ENCODE measurements at places on chromosomes 7 and 10.

DNA sequence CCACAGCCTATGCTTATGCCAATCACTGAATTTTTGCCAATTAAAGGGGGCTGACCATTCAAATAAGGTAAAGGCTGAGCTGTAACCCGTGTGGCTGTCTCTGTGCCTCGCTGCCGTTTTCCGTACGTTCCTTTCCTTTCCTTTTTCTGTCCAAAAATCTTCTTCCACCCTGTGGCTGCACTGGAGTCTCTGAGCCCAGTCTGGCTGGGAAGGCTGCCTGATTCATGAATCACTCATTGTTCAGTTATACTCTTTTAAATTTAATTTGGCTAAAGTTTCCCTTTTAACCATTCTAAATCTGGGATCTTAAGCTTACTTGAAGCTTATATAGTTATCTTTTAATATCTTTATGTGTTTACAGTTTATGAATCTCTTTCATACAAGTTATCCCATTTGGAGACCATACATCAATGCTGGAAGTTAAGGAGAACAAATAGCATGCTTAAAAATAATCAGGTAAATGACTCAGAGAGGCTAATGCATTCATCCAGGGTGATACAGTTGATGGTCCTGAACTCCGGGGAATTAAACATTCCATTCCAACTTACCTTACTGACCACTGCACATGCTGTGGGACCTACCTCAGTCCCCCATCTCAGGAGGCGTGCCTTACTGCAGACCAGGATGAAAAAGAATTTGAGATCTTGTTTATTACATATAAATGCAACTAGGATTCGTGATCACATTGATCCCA lies 385.3 kb upstream of the ADARB2 start:
- no peak for DNase-seq

- no peak for DNase-seq
Measured at GRCh38 chr7:34756691-34757090, 98.7 kb downstream of the NPSR1 start.

GRCh38 chr10:28503114-28503513 lies 29.8 kb upstream of the WAC start:
- no peak for DNase-seq

DNA sequence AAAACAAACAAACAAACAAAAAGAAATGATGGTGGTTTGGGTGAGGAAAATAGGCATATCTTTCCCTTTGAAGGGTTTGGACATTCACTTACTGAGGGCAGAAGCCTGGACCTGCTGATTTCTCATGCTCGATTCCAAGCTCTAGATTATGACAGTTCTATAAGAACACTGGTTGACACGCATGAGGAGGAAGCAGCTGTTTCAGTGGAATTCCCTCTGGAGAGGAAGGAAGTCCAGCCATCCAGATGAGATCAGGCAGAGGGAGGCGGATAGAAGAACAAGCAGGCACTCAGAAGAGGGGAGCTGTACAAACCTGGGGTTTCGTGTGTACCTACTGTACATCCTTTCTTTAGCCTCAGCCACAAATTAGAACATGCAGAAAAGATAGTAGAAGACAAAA lies 691.9 kb downstream of the INHBA start:
- no peak for DNase-seq

GRCh38 chr7:18320971-18321567 lies 174.5 kb upstream of the HDAC9 start:
- no peak for DNase-seq

DNA sequence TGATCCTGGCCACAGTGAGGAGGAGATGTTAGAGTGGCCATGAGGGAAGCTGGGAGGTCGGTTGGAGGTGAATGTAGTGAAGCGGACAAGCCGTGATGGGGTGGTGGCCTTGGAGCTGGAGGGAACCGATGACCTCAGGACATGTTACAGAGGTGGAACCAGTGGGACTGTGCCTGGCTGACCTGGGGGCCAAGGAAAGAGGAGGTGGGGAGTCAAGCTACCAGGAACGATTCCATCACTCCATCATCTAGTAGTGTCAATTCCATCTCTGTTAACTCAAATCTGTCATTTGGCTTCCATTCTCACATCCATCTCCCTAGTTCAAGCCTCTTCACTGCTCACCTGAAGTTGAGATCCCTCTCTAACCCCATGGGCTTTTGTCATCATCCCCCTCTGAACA lies 102.4 kb upstream of the LYZL2 start:
- no peak for DNase-seq

DNA sequence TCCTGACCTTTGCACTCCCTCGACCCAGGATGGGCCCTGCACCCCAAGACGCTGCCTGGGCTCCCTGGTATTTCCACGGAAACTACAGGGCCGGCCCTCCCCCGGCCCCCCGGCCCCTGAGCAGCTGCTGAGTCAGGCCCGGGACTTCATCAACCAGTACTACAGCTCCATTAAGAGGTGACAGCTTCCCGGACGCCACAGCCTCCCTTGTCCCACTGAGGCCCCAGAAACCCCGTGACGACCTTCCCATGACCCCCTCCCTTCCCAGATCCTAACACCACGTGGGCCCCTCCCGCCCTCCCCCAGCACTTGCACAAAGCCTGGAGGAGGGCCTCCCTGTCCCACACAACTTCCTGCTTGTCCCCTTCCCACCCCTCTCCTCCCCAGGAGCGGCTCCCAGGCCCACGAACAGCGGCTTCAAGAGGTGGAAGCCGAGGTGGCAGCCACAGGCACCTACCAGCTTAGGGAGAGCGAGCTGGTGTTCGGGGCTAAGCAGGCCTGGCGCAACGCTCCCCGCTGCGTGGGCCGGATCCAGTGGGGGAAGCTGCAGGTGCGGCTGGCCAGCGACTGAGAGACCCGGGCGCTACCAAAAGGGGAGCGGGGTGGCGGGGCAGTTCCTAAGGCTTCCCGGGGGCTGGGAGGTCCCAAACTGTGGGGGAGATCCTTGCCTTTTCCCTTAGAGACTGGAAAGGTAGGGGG lies 5.7 kb downstream of the NOS3 start:
- DNase-seq = no peak

DNA sequence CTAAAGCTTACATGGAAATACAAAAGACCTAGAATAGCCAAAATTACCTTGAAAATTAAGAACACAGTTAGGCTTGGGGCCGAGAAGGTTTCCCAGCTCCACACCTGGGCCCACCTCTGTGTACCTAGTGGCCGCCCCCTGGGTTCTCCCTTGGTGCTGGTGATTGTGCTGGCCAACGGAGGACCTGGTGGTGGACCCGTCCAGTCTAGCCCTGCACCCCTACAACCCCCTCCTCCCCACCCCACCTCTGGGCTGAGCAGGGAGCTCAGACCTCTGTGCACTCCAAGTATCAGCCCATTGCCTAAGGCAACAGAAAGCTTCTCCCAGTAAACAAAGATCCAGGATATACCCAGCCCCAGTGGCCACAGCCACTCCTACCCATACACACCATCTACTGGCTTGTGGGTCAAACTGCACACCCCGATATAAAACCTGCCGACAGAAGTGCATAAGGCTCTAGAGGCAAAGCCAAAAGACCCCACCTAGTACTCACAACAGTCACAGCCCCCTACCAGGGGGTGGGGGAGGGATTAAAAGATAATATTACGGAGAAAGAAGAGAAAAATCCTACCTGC lies 105.0 kb upstream of the DIP2C start:
- no peak for DNase-seq

- DNase-seq = no peak
Measured at GRCh38 chr10:93515071-93516005, 18.9 kb downstream of the CEP55 start.

GRCh38 chr7:109844362-109844761 lies 1246.6 kb upstream of the LRRN3 start:
- DNase-seq = no peak

DNA sequence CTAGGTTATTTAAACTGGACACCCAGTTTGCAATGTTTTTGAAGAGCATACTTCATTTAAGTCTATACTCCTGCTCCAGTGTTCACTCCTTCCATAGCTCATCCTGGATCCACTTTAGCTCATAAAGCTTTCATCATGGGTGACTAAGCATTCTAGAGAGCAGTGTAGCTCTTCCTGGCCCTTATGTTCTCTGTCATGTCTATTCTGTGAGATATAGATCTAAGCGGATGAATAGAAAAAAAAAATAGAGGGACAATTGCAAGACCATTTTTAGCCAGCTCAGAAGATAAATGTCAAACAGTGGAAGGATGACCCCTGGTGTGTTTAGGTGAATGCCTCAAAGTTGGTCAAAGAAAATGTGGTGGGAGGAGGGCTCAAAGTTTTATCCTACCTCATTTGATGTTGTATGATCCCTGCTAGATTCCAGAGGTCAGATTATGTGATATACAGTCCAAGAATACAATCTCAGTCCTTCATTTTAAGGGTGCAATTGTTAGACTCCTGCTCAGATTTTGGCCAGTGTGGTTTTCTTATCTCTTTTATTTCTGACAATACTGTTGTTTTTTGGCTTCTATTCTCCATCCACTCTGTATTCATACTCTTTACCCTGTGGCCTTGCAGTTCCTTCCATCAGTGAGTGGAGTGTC lies 7.5 kb upstream of the HECW1 start:
- DNase-seq = no peak

GRCh38 chr10:26468700-26469099 lies 30.6 kb downstream of the APBB1IP start:
- DNase-seq = no peak

DNA sequence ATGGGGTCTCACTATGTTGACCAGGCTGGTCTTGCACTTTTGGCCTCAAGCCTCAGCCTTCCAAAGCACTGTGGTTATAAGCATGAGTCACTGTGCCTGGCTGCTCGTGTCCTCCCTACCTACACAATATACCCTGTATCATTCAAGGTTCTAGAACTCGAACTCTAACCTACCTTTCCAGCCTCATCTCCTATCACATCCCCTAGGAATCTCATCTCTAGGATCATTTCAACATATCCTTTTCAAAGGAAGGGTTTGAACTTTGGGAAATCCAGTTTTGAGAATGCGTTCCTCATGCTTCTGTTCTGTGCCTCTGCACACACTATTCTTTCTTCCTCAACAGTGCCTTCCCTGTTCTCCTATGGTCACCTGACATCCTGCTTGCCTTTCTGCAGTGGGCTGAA lies 87.8 kb upstream of the RHEB start:
- DNase-seq = no peak

DNA sequence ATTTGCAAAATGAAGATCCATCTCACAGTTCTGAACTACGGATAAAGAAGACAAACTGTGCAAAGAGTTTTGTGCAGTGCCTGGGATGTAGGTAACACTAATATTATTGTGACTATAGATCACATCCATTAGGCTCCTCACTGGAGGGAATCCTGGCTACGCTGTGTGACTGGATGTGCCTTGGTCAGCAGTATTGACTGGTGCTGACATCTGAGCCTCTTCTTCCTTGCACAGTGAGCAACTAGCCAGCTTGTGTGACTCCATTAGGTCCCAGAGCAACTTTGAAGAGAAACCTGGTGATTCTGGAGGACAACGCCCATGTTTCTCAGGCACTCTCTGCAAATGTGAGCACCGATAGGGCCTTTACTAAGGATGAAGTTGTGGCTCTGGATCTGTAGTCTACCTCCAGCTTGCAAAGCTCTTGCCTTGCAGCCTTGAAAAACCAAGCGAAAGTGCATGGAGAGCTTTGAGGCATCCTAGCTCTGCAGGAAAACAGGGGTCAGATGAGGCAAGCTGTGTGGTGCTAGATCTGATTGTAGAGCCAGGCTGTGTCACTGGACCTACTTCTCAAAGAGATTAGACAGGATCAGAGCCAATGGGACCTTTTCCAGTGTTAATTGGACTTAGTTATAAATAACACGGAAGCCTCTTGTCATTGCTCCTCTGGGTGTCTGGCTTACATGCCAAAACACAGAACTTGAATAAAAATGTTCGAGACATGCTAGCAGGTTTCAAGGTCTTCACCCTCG lies 303.6 kb upstream of the LYZL1 start:
- DNase-seq = no peak

DNA sequence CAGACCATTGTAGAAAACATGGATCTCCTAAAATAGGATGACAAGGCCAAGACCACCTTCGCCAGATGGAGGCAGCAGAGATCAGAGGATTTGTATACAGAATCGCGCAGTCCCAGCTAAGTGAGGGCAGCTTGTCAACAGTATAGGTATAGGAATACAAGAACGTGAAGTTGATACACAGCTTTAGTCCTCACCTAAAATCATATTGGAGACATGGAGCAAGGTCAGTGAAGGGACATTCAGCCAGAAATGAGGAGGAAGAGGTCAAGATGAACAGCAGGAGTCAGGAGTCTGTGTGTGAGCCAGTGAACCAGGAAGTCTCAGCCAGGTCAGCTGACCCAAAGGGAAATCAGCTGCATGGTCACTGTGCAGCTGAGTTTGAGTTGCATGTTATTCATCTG lies 263.4 kb upstream of the PRKCQ start:
- no peak for DNase-seq

DNA sequence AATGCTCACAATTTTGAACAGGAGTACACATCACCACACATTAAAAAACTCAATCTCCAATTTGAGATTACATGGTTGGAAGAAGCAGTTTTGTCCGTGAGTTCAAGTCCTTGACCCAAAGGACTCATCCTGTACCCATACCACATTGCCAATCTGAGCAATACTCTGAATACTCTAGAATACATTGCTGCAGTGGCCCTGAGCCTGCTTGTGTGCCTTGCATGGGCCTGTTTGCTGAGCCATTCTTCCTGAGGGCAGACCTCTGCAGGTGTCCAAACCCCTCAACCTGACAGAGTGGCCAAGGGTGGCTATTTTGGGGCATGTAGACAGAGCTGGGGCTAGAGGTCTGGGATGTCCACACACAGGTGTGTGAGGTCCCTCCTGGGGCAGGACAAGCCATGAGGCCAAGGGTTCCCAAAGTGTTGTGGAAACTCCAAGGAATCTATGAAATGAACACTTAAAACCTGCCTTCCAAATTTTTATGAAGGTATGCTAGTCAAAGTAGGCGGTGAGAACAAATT lies 15.5 kb downstream of the AGMO start:
- no peak for DNase-seq

- DNase-seq = no peak
Measured at GRCh38 chr7:80498481-80499349, 13.1 kb downstream of the GNAT3 start.

DNA sequence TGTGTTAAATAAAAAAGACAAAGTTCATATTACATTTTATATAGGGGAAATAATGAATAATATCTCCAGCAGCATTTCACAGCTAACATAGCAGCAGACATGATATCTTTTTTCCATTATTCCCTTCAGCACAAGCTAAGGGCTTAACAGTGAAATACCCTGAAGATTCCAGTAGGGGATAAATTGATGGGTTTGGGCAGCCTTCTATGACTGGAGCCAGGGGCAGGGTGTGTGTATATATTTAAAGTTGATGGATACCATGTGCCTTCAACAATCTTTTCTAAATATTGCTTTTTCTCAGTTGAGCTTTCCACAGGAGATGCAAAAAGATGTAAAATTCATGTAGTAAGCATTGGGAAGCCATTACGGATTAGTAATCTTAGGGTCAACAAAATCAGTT lies 151.2 kb downstream of the MAGI2 start:
- no peak for DNase-seq

- DNase-seq = no peak
Measured at GRCh38 chr10:78605800-78606350, 462.9 kb upstream of the ZMIZ1 start.

All from stimulated activated CD4-positive, alpha-beta T cell treated with anti-CD3 and anti-CD28 coated beads, Interleukin-15, amount 100 ng/mL, for 1 hour (primary cell).